NCI-H1930 (cell line): ENCODE measurements at places on chromosomes 1 and 21.

DNA sequence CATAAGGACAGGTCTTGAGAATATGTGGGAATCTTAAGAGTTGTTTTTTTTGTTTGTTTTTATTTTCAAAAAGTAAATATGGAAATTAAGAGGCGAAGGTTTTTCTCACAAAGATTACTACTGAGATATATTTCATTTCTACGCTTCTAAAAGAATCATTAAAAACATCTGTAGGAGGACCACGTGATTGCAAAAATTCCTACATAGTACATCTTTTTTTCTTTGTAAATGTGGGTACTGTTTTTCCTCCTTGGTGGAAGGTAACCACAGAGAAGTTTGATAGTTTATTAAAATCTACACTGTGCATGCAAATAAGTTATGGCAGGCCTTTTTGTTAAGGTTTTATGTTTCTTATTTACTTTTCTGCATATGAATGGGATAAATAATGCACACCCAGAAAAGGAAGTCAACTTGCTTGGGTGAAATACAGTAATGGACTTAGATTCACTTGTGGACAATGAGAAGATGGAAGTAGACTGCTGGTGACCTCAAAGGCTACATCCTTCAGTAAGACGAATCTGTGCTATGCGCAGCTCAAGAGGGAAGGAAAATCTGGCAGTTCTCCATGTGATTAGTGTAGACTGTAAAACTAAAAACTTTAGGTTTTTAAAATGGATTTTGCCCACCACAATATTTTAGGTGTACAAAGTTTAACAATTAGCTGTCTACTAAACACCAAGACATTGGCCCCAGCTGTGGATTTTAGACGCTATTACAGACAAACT, 2.0 kb downstream of the AK5 start:
- DNase-seq, result no peak

- DNase-seq, result no peak
These were observed 30.1 kb downstream of the RHEX start for GRCh38 chr1:206082831-206083695.

- DNase-seq, result no peak
These were observed 4.2 kb upstream of the CLCA4 start for GRCh38 chr1:86542631-86543030.

GRCh38 chr21:33185852-33186251, 43.9 kb upstream of the IFNAR2 start:
- DNase-seq, result no peak

- DNase-seq, result no peak
These were observed 48.4 kb downstream of the NEK7 start for GRCh38 chr1:198205016-198205684.

- no peak for DNase-seq
These were observed 1.6 kb downstream of the TP53BP2 start for GRCh38 chr1:223843934-223844786.

DNA sequence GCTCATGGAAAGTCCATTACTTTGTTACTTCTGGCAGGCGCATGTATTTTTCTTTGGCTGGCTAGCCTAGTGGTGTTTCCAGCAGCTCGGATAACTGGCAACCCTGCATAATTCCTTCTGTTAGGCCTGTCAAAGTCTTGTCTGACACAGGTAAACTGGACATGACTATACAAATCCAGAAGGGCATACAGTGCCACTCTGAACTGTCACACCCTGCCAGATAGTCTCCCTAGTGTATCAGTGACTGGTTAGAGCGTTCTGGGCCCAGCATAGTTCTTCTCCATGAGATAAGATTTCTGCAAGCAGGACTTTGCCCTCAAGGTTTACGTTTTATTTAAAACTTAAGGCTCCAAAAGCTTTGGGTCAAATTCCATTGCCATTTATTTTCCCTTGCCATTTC, 177.7 kb upstream of the GORAB start:
- DNase-seq, result no peak

- no peak for DNase-seq
These were observed 56.7 kb downstream of the GADD45A start for GRCh38 chr1:67741736-67742135.

DNA sequence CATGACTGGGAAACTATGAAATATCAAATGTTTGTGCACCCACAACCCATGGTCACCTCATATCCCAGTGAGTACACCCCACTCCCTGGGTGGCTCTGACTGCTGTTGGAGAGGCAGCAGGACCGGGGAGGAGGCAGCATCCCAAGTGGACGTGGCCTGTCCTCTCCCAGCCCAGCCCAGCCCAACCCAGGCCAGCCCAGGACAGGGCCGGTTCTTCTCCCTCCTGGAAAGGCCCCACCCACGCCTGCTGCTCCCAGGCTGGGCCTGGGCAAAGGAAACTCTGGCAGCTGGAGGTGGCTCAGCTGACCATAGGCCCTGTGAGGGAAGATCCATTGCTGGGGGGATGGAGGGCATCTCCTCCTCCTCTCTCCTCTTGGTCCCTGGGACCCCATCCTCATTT, 19.1 kb downstream of the MATN1 start:
- DNase-seq, result no peak

- DNase-seq, result peak; percentile 44
These were observed 3.3 kb downstream of the B3GALT2 start for GRCh38 chr1:193183019-193183627.

- no peak for DNase-seq
These were observed 226.6 kb upstream of the TMEM51 start for GRCh38 chr1:14926818-14927575.

- DNase-seq, result no peak
These were observed 114.9 kb upstream of the SERTAD4 start for GRCh38 chr1:210117681-210118170.

- no peak for DNase-seq
These were observed 64.6 kb downstream of the IER5 start for GRCh38 chr1:181152892-181153633.

GRCh38 chr1:63983391-63984256, 209.8 kb downstream of the ROR1 start:
- DNase-seq, result no peak

DNA sequence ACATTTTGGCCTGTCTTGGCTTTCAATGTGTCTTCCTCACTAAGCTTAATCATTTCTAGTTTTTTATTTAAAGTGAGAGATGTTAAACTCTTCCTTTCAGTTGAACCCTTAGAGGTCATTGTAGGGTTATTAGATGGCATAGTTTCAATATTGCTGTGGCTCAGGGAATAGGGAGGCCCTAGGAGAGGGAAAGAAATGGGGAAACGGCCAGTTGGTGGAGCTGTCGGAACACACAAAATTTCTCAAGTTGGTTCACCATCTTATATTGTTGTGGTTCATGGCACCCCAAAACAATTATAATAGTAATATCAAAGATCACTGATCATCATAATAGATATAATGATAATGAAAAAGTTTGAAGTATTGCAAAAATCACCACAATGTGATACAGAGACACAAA, 31.4 kb upstream of the KAZN start:
- DNase-seq, result no peak

DNA sequence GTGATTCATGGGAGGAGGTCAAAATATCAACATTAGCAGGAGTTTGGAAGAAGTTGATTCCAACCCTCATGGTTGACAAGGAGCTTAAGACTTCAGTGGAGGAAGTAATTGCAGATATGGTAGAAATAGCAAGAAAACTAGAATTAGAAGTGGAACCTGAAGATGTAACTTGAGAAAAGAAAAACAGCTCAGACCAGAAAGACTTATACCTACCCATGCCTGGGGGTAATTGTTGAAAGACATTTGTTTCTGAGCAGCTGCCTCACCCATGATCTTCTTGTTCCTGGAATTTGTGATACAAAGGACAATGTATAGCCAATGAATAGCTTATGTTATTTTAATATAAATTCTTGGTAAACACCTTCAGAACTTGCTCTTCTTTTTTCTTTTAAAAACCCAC, 128.6 kb downstream of the LRIG2 start:
- no peak for DNase-seq

GRCh38 chr1:39859859-39860812, 23.2 kb downstream of the TRIT1 start:
- DNase-seq, result no peak

DNA sequence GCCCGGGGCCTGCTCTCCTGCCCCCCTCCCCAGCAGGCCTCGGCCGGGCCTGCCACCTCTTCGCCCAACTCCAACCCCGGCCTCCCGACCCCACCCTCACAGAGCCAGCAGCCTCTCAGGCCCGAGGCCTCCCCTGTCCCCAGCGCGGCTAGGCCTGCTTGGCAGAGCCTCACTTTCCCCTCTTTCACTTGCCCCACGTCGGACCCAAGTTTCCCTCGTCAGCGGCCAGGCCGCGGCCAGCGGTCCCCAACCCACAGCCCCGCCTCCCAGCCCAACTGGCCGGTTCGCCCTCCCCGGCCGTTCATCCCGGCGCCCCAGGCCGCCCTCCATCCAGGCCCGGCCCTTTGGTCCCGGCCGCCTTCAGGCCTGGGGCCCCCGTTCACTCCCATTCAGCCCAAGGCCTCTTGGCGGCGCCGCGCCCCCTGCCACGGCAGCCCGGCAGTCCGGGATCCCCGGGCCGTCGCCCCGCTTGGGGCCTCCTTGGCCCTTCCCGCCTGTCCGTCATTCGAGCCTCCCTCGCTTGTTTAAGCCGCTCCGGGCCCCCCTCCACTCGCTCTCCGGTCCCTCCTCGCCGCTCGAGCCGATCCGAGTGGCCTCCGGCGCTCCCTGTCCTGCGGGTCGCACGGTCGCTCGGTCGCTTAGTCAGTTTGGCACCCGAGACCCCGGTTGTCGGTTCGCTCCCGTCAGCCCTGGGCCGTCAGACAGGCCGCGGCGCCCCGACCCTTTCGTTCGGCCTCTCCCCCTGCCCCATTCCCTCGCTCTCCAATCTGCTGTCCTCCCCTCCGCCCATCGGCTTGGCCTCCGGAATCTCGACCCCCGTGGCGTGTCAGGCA, 1.4 kb downstream of the LRRC41 start:
- DNase-seq, result no peak
